ENCODE measurements at places on chromosomes 4 and X.
A peak's percentile ranks its signal among the peaks of the same experiment; 100 is the strongest.

DNA sequence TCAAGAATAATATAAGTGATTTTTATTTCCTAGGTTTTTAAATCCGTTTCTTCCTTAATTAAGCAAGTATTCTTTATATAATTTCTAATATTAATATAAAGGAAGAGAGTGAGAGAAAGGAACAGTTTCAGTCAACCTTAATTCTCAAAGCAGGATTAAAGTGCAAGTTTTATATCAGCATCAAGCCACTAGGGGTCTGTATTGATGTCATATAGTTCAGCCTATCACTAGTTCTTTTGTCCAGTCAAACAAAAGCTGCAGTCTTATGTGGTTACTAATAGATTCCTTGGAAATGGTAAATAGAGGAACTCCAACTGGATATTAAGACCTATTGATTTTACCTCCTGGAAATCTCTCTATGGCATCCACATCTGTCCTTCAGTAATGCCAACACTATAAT, 82.0 kb downstream of the NAP1L3 start:
- no peak for DNase-seq

GRCh38 chr4:33924239-33924638, 2320.1 kb downstream of the ARAP2 start:
- DNase-seq, result no peak

DNA sequence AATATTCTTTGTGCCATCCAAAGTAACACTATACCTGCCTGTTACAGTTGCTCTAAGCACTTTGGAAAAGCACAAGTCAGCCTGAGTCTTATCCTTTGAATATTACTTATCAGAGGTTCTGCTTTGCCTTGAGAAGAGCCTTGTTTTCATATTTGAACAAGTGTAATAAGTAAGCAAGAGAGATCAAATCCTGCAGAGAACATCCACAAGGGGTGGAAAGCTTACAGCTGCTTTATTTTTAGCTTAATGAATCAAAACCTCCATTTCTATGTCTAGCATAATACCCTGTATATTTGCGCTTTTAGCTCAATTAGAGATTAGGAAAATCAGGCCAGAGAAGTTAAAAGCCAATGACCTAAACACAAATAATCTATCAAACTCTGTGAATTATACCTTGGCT, 139.8 kb downstream of the CDS1 start:
- DNase-seq, result no peak

- no peak for DNase-seq
These were observed 1352.1 kb upstream of the DIAPH2 start for GRCh38 chrX:95332530-95332929.

- DNase-seq, result no peak
These were observed 192.4 kb downstream of the MGST2 start for GRCh38 chr4:139857977-139858376.

GRCh38 chr4:119165767-119166166, 30.1 kb downstream of the MYOZ2 start:
- no peak for DNase-seq

DNA sequence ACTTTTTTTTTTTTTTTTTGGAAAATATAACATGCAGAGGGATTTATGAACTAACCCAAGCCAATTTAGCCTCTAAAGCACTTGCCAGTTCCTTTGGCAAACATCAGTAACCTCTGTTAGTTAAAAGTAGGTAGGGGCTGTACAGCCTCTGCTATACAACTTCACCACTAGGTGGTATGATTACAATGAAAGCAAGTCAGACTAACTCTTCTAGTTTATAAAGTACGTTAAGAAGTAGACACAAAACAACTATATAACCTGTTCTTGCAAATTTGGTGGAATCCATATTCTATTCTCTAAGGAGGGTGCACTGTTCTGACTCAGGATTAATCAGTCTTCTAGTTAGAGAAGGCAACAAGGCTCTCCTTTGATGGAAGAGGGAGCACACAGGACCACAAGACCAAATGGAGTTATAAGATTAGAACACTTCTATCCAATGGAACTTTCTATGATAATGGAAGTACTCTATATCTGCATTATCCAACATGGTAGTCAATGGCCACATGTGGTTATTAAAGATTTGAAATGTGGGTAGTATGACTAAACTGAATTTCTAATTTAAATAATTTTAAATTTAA, 12.8 kb downstream of the AIMP1 start:
- DNase-seq, result no peak

- DNase-seq, result no peak
These were observed 121.7 kb downstream of the PDS5A start for GRCh38 chr4:39855909-39856512.

- no peak for DNase-seq
These were observed 6.8 kb downstream of the IL9R start for GRCh38 chrX:156004256-156004655.

DNA sequence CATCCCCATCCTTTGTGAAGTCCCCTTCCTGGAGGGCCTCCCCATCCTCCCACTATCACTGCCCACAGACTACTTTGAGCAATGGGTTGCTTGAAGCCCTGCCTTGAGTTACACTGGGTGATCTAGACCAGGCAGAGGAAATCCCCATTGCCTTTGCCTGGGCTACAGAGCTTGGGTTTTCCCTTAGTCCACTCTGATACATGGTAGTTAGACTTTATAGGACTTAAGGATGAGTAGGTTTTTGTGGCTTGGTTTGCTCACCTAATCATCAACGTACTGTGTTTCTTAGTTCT, 56.6 kb downstream of the TMEM131L start:
- DNase-seq, result peak; percentile 72

DNA sequence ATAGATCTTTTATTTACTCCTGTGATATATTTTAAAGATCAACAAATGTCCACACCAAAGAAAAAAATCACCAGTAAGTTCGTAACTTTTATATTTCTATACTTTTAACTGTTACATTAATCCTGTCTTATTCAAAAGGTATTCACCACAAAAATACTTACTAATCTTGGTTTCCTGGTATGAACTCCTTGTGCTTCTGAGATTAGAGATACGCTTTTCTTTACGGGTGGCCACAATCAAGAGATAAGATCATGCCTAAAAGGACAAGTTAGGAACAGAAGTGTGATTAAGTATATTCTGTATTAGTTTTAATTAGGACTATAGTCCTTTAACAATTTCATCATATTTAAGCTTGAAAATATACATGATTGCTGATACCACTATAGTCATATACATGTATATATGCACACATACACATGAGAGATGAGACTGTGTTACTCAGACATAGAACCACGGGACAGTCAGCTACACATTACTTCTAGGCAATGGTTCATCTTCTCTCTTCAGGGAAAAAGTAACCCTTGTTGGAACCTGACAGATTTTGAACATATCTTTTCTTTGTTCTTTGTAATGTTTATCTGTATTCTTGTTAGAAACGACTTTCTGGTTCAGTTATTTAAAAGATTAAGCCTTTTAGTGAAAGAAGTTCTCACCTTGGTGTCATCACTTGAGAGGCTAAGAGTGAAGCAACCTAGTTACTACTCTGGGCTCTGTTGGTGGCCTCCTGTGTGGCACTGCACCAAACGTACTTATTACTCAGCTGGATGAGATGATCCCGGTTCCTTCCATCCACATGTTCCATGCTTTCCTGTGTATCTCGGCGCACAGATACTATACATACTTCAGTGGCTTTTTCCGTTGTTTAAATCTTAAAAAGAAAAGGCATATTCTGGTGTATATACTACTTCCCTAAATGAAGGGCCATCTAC, 146.1 kb downstream of the CBR4 start:
- DNase-seq, result no peak

GRCh38 chr4:188177997-188178675, 38.9 kb downstream of the TRIML1 start:
- DNase-seq, result no peak

DNA sequence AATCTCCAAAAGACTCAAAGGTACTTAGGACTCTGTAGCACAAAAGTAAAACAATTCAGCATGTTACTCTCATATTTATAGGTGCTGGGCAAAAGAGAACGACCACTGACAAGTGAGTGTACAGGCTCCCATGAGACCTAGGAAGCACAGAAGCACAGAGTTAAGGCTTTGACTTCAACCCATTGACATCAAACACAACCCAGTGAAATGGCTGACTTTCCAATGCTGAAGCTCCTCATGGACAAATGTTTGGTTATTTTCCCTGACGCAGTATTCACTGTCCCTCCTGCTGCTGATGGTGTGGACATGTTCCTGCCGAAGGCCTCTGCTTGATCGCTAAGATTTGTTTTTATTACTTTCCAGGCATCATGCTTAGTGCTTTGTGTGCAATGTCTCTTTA, 148.7 kb downstream of the TSPAN5 start:
- no peak for DNase-seq

- no peak for DNase-seq
These were observed 199.3 kb downstream of the TMA16 start for GRCh38 chr4:163693776-163694175.

- no peak for DNase-seq
These were observed 44.6 kb upstream of the TEX13A start for GRCh38 chrX:105265093-105265492.

GRCh38 chrX:71949363-71949762, 38.7 kb downstream of the NHSL2 start:
- DNase-seq, result no peak

Measured in activated T-cell treated with anti-CD3 and anti-CD28 coated beads, Interleukin-2, amount 50 U/mL, for 48 hours (primary cell).